ENCODE measurements at places on chromosomes 2 and 18.

DNA sequence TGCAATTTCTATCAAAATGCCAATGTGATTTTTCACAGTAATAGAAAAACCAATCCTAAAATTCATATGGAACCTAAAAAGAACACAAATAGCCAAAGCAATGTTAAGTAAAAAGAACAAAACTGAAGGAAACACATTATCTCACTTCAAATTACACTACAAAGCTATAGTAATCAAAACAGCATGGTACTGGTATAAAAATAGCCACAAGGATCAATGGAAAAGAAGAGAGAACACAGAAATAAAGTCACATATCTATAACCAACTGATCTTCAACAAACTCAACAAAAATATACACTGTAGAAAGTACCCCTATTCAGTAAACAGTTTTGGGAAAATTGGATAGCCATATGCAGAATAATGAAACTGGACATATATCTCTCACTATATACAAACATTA is 252.2 kb upstream of the CYP26B1 start:
- DNase-seq: no peak

- DNase-seq: no peak
Observed at GRCh38 chr2:240295256-240296103, 140.0 kb upstream of the GPC1 start.

GRCh38 chr2:150491943-150492342 is 4.5 kb upstream of the RND3 start:
- no peak for DNase-seq

DNA sequence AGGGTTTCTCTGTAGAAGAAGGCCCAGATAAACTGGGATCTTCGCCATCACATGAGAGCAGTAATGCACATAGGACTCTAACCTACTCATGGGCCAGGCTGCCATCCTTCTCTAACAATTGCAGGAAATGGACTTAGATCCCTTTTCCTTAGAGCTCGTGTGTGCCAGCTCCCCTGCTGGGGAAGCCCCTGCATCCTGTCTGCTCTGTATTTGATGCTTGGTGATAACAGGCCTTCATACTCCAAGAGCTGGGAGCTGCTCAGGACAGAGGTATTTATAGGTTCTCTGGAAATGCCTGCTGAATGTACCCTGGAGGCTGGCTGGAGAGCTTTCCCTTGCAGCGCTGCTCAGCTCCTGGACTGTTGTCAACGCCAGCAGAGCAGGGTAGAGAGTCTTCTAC is 249.6 kb downstream of the MTX2 start:
- no peak for DNase-seq

DNA sequence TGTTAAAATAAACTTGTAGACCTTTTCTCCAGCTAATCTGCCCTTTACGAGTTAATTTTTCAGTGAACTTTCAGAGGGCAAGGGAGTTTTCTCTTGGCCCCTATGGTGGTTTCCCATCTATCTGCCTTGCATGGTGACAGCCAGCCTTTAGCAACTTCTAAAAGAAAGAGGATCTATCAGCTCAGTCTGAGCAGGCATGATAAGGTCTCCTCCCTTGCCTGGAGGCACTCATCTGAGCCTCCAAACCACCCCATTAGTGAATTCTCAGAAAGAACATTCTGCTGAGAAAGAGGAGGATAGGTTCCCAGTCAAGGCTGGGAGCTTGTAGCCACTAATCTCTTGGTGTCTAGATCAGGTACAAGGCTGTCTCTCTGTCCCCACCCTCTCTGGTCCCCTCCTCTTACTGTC is 10.7 kb upstream of the GYPC start:
- DNase-seq: no peak

- DNase-seq: no peak
Observed at GRCh38 chr2:25948437-25948836, 33.9 kb downstream of the KIF3C start.

DNA sequence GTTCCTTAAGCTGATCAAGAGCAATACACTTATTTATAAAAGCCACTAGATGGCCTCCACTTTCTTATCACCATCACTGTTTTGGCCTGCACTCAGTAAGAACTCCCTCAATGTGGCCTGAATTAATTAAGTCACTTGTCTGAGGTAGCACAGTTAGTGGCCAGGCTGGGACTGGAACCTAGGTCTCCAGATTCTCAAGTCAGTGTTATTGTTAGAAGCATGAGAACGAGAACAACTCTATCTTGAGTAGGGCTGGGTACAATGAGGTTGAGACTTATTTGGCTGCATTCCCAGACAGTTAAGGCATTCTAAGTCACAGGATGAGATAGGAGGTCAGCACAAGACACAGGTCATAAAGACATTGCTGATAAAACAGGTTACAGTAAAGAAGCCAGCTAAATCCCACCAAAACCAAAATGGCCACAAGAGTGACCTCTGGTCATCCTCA is 115.8 kb downstream of the SS18 start:
- DNase-seq: no peak

DNA sequence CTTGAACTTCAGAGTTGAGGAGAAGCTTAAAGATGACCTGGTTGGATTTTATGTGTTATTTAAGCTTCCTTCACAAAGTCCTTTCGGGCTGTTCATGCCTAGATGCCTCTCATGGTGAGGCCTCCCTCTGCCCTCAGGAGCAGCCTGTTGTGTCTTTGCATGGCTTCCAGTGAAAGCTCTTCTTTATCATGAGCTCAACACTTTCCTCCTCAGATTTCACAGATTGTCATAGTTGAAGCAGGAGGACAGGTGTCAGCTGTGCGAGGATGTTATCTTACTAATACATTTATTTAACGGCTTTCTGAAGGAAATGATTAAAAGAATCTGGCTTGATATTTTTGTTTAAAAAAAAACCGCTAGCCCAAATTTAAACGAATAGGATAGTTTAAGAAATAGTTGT is 48.8 kb upstream of the ITSN2 start:
- DNase-seq: no peak

DNA sequence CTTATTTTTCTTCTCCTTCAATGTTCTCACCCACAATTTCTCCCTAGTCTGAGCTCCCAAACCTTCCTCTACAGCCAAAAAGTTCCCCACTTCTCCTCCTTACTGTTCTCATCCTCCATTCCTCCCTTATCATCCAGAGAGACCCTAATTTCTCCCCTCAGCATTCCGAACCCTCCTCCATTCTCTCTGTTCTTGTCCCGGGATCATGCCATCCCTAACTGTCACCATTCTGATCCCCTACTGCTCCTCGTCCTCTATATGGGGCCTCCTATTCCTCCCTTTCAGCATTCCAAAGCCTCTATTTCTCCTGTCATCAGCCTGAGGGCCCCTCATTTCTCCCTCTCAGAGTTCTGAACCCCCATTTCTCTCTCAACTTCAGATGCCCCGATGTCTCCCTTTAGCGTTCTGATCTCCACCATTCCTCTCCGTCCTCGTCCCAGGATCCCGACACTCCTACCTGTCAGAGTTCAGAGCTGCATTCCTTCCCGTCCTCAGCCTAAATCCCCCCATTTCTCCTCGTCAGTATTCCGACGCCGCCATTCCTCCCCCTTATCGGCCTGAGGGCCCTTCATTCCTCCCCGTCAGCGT is 522 bp downstream of the MBD1 start:
- DNase-seq: no peak

DNA sequence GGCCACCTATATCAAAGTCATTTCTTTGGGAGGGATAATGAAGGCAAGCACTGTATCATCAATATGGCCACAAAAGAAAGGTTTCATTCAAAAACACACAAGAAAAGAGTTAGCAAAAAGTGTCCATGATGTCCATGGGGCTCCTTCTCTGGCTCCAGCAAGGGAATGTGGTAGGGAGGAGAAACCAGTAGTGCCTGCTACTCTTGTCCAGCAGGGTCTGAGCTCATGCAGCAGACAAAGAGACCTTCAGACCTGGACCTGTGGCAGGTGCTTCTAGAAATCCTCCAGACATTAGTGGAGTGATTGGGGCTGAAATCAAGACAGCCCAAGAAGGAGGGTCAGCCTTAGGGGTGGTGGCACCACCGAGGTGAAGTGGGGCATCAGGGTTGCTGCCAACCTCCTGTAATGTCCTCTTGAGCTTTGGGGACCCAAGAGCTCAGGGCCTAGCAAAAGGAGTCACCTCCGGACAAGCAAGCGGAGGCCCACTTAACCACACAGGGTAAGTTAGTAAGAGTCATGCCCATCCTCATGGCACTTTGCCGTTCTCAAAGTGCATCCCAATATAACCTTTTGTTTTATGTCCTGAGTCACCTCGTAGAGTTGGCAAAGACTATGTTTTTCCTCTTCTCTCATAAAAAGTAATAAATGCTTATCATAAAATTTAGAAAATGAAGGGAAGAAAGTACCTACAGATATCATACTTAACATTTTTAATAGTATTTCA is 112.6 kb upstream of the YPEL5 start:
- DNase-seq: no peak
